ENCODE measurements at places on chromosomes 6 and 20.

DNA sequence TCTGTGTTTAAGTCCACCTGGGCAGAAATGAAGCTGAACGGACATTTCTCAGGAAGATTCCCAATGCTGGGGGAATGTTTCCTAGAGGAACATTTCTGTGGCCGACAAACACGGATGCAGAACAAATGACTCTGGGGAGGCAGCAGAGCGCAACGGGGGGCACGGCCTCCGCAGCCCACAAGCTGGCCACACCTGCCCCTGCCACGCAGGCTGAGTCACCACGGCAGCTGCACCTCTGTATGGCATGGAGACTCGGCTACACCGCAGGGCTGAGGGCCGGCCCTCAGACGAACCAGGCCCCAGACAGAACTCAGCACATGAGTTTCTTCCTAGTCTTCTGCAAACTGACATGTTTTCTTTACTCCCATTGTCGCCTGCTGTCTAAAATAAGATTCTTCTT is 10.0 kb upstream of the PRR18 start:
- DNase-seq: no peak

DNA sequence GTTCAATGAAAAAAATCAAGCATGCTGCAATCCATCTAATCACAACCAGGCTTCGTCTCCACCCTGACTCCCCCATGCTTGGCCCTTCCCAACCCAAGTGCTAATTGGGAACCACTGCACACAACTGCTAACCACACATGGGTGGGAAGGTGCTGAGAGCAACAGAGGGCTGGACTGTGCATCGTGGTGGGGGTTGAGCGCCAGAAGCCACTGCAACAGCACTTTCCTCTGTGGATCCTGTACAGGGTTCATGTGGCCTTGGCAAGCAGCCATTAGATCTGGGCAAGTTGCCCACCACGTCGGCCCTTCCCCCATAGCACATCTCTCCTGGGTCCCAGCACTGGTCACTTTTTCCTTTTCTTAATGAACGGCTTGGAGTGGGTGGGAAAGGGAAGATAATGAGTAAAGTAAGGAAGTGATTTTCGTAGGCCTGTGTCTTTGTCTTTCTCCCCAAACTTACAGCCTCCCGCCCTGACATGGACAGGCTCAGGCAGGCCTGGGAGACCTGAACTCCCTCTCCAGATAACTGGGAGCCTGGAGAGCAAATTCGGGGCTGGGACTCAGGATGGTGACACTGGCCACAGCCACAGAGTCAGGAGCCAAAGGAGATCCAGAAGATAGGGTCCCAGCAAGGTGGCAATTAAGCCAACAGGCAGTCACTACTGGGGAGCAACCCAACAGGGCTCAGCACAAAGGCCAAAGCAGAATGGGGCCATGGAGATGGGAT is 34.4 kb upstream of the MRPS10 start:
- DNase-seq: no peak

DNA sequence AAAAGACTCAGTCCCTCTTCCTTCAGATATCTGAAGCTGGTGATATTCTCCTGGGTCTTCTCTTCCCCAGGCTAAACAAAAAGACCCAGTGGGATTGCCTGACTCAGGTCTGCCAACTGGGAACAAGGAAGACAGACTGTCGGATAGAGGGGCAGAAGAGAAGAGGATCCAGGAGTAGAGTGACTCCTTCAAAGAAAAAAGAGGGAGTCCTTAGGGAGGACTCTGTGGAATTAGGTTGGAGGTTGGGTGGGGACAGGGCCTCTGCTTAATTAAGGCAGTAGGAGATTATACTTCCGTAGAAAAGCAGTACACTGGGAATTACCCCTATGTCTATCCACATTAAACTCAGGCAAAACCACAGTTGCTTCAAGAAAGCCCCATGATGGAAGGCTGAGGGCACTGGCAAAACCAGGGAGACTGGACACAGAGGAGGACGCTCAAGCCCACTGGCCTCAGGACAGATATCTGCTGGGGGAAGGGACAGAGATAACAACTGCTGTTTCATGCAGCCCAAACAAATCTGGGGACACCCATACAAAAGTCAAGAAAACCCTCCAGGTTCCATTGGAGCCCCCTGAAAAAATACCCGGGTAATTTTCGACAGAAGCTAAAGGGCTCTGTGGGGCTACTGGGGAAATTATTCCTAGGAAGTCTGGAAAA is 5.7 kb downstream of the BCL2L1 start:
- DNase-seq: no peak

- no peak for DNase-seq
Measured at GRCh38 chr6:8177721-8178120, 75.4 kb upstream of the EEF1E1 start.

- no peak for DNase-seq
Measured at GRCh38 chr6:157283330-157283898, 39.9 kb downstream of the TMEM242 start.

GRCh38 chr6:138957903-138958302 is 30.1 kb downstream of the REPS1 start:
- no peak for DNase-seq

GRCh38 chr20:8706961-8707700 is 361.8 kb upstream of the PLCB4 start:
- no peak for DNase-seq

- no peak for DNase-seq
Measured at GRCh38 chr6:122322824-122323223, 76.6 kb upstream of the HSF2 start.

GRCh38 chr6:138572167-138572875 is 73.0 kb upstream of the NHSL1 start:
- DNase-seq: no peak

DNA sequence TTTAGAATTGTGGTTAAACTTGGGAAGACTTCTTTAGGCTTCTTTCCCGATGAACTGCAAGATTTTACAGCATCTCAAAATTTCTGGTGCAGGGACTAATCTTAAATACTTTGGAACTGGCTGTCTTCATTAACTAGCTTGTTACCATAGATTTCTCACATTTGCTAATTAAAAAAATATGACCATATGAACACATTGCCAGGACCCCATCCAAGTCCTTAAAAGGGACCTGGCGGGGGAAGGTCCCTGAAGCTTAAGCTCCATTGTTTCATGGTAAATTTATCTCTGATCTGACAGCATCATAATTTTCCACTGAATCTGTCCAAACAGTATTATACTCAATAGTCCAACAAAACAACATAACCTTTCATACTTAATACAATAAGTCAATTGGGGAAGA is 517.8 kb upstream of the FLRT3 start:
- DNase-seq: no peak

GRCh38 chr6:118509009-118509617 is 39.0 kb upstream of the PLN start:
- no peak for DNase-seq

GRCh38 chr6:104885518-104886043 is 25.9 kb upstream of the HACE1 start:
- DNase-seq: no peak

GRCh38 chr6:33375143-33375671 is 16.4 kb upstream of the KIFC1 start:
- DNase-seq: no peak

DNA sequence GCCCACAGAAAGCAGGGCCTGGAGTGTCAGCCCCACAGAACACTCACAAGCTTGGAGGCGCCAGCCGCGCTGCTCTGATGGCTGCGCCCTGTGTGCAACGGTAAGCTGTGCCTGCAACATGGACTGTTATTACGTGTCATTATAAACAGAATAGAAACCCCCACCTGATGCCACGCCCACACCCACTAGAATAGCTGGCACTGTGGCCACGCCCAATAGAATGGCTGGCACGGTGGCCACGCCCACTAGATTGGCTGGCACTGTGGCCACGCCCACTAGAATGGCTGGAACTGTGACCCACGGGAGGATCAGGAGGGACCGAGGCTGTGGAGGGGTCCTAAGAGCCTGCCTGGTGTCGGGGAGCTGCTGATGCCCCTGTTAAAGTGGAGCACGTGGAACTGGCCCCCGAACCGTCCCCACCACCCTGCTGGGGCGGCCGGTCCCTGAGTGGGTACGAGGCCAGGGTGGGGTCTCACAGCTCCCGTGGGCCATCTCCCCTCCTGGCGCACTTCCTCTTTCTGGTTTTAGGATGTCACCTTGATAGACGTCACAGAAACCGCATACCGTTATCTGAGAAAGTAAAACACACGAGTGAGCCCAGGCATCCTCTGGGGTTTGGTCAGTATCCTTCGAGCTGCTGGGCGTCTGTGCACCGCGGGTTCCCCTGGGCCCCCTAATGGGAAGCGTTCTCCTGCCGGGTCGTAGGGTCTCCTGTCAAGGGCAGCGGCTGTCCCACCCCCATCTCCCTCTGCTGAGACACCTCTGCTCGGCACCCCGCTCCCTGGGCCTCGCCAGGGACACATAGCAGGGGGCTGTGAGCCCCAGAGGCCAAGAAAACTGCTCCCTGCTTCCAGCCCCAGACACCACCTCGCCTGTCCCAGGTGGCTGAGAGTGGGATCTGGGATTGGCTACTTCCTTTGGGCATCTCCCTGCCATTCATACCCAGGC is 25.4 kb downstream of the SLC17A9 start:
- peak; percentile 53 for DNase-seq

- no peak for DNase-seq
Measured at GRCh38 chr20:32332614-32333013, 25.5 kb upstream of the ASXL1 start.

DNA sequence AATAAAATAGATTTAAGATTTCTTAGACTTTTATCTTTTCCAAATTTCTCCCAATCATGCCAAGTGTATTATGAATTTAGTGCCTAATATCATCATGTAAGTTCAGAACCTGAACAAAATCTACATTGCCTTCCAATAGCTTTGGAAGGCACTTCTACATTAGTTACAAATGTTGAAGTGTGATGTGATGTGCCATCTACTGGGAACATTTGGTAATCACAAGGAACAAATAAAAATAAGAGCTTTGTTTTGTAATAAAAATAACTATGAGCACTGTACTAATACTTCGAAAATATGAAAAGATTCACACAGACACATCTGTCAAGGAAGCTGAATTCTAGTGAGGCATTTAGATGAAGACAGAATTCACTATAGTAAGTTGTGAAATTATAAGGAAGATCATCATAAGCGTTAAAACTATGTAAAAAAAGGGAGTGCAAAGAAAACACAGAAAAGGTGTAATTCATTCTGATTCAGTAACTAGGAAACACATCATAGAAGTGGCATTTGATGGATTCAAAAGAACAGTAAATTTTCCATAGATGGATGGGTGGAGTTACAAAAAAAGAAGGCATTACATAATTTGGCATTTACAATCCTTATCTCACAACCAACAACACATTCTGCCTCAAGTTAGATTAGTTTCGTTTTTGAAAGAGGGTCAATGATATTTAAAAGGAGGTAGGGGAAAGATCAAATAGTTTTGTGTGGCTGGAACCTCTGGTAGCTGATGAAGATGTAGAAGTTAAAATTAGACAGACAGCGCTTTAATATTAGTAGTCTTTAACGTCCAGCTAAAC is 161.0 kb downstream of the ASCC3 start:
- no peak for DNase-seq

- DNase-seq: no peak
Measured at GRCh38 chr6:40583709-40584108, 3.5 kb downstream of the LRFN2 start.

GRCh38 chr20:63626424-63627128 is at the start of gene GMEB2:
Gene GMEB2, minus strand, starts transcription at chr20:63627101. Its CDS starts 7,704 bp downstream, at chr20:63619397.
- DNase-seq: peak; percentile 82

DNA sequence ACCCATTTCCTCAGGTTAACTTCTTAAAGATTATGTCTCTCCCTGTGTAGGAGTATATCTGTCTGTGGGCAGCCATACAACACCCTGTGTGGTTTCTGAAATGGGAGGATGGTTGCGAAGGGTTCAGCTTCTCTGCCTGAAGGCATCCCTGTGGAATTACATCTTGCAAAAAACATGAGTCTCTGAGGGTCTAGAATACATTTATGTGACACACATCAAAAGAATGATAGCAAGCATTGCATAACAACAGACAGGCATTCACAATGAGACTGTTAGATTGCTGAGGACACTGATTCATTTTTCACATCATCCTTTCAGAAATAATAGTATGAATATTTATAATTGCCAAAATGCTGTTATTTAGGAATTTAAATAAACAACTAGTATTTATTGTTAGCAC is 670.9 kb downstream of the HTR1B start:
- DNase-seq: no peak

DNA sequence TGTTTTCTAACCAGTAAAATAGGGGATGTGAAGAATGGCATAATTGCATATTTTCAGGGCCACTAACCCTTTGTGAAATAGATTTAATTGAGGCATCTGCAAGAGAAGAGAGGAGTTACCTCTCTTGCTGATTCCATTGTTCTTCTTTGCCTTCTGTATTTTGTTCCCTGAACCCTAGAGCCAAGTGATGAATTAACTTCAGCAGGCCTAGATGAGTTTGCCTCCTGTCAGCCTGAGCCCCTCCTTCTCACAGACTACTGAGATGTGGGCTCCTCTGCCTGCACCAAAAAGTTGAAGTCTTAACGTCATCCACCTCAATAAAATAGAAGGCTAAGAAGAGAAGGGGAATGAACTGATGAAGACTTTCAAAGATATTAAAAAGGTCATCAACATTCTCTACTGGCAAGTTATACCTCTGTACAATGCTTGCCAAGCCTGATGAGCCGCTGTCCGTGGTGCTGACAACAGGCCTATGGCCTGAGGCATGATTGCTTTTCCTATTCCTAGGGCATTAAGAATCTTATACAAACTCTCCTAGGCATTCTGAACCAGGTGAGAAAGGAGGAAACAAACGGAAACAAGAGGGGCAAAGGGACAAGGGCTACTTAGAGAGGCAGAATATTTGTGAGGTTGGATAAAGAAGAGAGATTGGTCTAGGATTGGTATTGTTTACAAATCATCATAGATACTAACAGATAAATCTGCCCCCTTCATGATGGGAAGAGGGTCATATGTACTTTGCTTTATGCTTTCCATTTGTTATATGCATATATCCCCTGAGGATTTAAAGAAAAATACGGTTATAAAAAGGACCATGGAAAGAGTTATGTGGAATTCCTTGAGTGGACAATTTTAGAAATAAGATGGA is 46.8 kb downstream of the CD24 start:
- DNase-seq: peak; percentile 58

DNA sequence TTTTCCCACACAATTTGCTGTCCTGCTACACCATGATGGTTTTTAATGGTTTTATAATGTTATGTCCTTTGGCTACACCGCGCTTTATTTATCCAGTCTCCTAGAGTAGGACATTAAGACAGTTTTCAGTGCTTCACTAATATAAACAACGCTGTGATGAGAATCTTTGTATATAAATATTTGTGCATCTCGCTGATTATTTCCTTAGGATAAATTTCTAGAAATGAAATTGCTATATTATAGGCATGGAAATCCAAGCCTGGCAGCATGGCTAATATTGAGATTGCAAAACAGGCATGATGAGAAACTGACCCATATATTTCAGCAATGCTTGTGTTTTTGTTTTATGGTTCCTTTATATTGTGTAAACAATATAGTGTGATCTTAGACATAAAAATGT is 81.4 kb upstream of the ATXN1 start:
- DNase-seq: no peak

- no peak for DNase-seq
Measured at GRCh38 chr20:15854911-15855310, 718.3 kb downstream of the KIF16B start.

DNA sequence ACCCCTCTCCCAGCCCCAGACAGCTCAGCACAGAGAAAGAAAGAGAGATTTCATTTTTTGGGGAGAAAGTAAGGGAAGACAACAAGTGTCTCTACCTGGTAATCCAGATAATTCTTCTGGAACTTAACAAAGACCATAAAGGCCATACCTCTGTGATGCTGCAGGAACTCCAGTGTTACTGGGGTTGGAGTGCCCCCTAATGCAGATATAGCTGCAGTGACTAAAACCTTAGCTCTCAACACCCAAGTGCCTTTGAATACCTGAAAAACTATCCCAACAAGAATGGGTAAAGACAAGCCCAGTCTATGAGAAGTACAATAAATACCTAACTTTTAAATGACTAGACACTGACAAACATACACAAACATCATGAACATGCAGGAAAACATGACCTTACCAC is 365.3 kb upstream of the PTCHD4 start:
- no peak for DNase-seq

Data from activated naive CD8-positive, alpha-beta T cell treated with anti-CD3 and anti-CD28 coated beads, Interleukin-2, amount 10 ng/mL, durations not matched to agents 7 days and 5 days (primary cell).